GM04503 (cell line): ENCODE measurements at places on chromosomes 11 and 22.

DNA sequence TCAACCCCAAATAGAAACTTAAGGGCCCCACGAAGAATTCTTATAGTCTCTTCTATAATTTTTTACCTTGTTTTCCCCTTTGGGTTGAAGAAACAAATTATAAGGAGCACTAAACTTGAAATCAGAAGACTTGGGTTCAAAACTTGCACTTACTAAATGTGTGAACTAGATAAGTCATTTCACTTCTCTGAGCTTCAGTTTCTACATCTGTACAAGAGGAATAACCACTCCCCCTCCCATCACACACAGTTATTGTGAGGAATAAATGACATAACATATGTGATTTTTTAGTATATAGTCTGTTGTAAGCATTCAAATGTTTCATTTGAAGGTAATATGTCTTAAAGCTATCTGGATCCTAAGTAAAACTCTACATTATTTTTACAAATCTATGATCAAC lies 78.8 kb downstream of the LIF start:
- no peak for DNase-seq

GRCh38 chr11:3105791-3106735 lies 48.8 kb upstream of the CARS1 start:
- no peak for DNase-seq

DNA sequence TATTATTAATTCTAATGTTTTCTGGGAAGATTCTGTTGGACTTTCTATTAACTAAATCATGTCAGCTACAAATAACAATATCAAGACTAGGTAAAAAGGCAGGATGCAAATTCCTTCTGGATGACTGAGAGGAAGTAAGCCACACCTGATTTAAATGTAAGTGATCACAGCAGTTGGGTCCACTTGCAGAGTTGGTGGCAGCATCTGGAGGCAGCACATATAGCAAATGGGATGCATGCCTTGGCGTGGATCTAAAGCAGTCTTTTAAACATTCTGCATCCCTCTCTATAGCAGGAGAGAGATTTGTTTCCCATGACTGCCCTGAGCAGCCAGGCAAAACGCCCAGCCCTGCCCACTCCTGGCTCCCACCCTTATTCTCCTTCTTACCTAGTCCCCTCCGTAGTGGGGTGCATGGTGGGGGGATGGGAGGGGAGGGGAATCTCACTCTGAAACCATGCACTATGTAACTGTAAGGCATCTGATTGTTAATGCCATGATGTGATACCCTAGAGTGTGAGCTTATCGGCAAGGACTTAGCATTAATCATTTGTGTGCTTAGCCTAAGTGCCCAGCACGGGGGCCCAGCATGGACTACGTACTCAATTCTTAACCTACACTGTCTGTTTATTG lies 130.3 kb downstream of the EFCAB6 start:
- DNase-seq = no peak

DNA sequence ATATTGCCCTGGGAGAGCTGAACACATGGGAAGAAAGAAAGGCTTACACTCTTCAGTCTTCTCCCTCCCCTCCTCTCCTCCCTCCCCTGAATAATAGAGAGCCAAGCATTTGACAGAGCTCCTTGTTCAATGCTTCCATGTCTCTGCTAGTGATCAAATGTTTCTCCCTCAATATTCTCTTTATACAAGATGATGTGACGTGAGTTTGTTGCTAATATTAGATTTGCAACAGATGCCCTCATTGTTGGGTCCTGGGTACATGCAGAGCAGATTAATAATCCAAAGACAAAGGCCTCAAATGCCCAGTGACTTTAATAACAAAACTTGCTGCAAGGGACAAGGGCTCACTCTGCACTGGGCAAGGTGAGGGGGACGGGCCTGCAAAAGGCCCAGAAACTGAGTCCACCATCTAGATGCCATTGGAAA lies 7.1 kb upstream of the ENDOD1 start:
- no peak for DNase-seq

GRCh38 chr11:3165916-3166267 lies 782 bp upstream of the OSBPL5 start:
- no peak for DNase-seq

- DNase-seq = no peak
These were observed 5.4 kb downstream of the RAB38 start for GRCh38 chr11:88169881-88170280.

DNA sequence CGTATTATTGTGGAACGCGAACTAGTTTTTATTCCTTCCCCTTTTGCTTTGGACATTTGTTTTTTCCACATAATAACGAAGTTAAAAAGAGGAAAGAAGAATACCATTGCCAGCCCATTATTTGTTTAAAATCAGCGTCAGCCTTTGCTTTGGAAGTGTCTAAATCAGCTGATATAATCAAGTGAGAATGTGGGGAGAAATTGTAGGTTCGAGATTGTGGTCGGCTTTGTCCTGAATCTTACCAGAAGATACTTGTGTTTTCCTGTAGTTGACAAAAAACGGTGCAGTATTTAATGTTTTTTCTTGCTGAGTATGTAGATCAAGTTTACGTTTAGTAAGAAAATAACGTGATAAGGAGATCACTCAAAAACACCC lies 935 bp downstream of the ZNF143 start:
- DNase-seq = peak; percentile 7

DNA sequence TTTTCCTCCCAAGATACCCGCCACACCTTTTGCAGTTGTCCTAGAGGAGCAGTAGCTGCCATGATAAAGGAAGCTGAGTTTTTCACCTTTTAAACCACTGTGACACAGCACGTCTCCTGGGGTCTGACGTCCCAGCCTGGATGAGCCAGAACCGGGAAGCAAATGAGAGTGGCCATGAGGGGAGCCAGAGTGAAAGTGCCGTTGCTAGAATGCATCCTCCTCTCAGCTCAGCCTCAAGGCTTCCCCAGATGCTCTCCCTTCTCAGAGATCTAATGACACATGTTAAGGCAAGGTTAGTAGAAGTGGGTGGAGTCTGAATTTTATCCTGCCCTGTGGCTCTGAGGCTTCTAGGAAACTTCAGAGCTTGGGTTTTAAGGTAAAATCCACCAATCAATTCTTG lies 23.4 kb upstream of the HTR3A start:
- DNase-seq = no peak

DNA sequence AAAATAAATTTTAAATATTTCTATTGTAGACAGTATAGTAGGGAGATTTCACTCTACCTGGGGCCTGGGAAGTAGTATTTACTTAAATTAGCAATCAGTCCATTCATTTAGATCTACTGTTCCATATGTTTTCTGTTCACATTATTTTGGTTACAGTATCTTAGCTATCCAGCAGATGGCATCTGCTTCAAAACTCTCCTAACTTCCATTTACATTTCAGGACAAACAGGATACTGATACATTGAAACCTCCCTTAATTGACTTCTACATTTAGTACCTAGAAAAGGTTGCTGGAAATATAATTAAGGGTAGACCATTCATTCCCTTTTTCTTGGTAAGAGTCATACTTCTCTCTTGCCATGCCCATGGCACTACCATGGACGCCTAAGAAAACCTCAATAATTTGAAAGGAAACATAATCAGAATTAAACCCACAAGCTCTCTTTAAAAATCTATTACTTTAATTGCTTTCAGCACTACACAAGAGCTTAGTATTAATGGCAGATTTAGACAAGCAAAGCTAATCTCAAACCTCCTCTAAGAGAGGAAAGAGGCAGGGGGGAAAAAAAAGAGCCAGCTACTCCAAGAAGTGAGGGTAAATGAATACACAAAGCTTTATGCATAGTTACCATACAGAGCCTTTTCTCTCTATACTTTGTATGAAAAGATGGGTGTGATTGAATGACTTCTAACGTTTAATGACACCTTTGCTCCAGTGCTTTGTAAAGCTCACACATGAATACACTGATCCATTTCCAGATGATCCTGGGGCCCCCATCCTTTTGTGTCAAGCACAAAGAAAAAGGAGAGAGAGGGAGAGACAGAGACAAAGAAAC lies 131.2 kb upstream of the MTMR2 start:
- no peak for DNase-seq

- DNase-seq = no peak
These were observed 8.9 kb upstream of the SAMM50 start for GRCh38 chr22:43946384-43946667.

DNA sequence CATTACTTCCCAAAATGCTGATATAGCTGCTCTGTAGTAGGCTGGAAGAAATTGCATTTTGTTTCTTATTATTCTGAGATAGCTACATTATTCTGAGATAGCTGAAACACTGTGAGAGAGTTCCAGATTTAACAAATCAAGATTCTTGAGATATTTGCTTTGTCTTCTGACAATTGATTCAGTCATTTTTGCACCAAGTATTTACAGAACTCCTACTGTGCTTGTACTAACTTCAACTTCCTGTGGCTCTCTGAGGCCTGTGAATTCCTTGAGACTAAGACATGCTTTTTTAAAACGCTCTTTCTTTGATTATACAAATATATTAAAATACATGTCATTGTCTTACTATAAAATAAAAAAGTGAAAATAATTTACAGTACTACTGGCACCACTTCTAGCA lies 52.7 kb downstream of the USP47 start:
- no peak for DNase-seq

GRCh38 chr11:120527111-120527761 lies 15.7 kb downstream of the GRIK4 start:
- DNase-seq = no peak

DNA sequence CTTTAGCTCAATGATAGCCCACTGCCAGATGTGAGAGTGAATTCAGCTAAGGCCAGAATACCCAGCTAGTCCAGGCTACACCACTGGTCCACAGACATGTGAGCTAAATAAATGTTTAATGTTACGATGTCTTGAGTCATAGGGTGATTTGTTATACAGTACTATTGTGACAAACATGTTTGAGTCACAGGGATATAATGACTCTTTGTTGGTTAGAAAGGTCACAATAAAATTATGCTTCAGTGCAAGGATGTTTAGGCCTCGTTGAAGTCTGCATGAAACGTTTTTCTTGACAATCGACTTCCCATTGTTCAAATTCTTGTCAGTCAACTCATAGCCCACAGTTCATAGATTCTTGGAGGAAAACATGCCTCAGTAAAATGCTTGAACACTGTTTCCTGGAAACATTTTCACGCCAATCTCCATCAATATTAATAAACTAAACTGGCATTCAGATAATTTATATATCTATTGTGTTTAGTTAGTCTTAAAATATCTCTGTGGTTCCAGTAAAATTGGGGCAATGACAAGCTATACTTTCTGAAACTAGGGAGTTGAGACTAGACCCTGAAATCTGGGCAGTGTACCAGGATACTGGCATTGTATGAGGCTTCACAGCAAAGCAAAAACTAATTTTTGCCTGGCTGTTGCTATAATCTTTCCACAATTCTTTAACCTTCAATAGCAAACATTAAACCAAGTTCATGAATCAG lies 650.8 kb upstream of the KIRREL3 start:
- DNase-seq = peak; percentile 66
